Fibroblast of the aortic adventitia (primary cell): ENCODE measurements at places on chromosomes 1 and 21. TPM values are rescaled to one million over a fixed set of nuclear protein-coding genes. Genes with fewer than 3 reads are reported as not detected.

The BEND5 gene
- total RNA-seq, result 0.45 TPM in 1 of 2 replicates, not detected in the other

The ZNF648 gene
- total RNA-seq, result not detected in 2 replicates

The IL23R gene
- total RNA-seq, result not detected in 2 replicates

The MRPL24 gene
- total RNA-seq, result 19.0 and 42.8 TPM in 2 replicates

The KISS1 gene
- total RNA-seq, result not detected in 2 replicates

The GUK1 gene
- total RNA-seq, result 171 and 217 TPM in 2 replicates

The IVL gene
- not detected in 2 replicates for total RNA-seq

The RYR2 gene
- 0.25 TPM in 1 of 2 replicates, not detected in the other for total RNA-seq

The KIF26B gene
- 4.6 and 20.9 TPM in 2 replicates for total RNA-seq

The HEYL gene
- not detected in 2 replicates for total RNA-seq

The NBPF3 gene
- total RNA-seq, result 13.6 and 18.2 TPM in 2 replicates

The TMEM51 gene
- total RNA-seq, result 1.4 and 6.5 TPM in 2 replicates

The CLCA1 gene
- not detected in 2 replicates for total RNA-seq

The MMP23B gene
- total RNA-seq, result 13.5 and 35.2 TPM in 2 replicates

The FCRL2 gene
- total RNA-seq, result not detected in 2 replicates

The SAMD11 gene
- 1.6 and 12.4 TPM in 2 replicates for total RNA-seq

The ADGRB2 gene
- 7.9 and 11.3 TPM in 2 replicates for total RNA-seq

The FUCA1 gene
- 3.8 and 5.9 TPM in 2 replicates for total RNA-seq

The KRTAP21-2 gene
- not detected in 2 replicates for total RNA-seq

The RGS8 gene
- total RNA-seq, result 0.16 TPM in 1 of 2 replicates, not detected in the other

The OR10Z1 gene
- not detected in 2 replicates for total RNA-seq

The PODN gene
- 47.5 and 176 TPM in 2 replicates for total RNA-seq

The ITLN2 gene
- 3.8 TPM in 1 of 2 replicates, not detected in the other for total RNA-seq

The TMEM200B gene
- 9.5 and 24.9 TPM in 2 replicates for total RNA-seq

The OR2L8 gene
- total RNA-seq, result not detected in 2 replicates

The ADAMTS4 gene
- total RNA-seq, result 1.1 and 3.1 TPM in 2 replicates

The FCGR3B gene
- total RNA-seq, result not detected in 2 replicates

The CLCNKA gene
- total RNA-seq, result 0.09 and 0.25 TPM in 2 replicates

The C1orf94 gene
- not detected in 2 replicates for total RNA-seq

The PAPPA2 gene
- total RNA-seq, result 7.0 and 15.9 TPM in 2 replicates

The CFH gene
- 105 and 517 TPM in 2 replicates for total RNA-seq

The GPR89A gene
- total RNA-seq, result 32.7 and 37.7 TPM in 2 replicates

The FCRL4 gene
- not detected in 2 replicates for total RNA-seq

The TEKT2 gene
- total RNA-seq, result 0.18 and 2.1 TPM in 2 replicates

The INAVA gene
- total RNA-seq, result not detected in 2 replicates

The MANEAL gene
- 0.65 and 0.99 TPM in 2 replicates for total RNA-seq
